ENCODE measurements at places on chromosomes 5 and 9. TPM values are rescaled to one million over a fixed set of nuclear protein-coding genes. Genes with fewer than 3 reads are reported as not detected.

Gene CXCL14
- 23.1 TPM for total RNA-seq

Gene C9orf43
- total RNA-seq, result 0.79 TPM

Gene GABBR2
- total RNA-seq, result not detected

Gene LEAP2
- total RNA-seq, result 0.29 TPM

DNA sequence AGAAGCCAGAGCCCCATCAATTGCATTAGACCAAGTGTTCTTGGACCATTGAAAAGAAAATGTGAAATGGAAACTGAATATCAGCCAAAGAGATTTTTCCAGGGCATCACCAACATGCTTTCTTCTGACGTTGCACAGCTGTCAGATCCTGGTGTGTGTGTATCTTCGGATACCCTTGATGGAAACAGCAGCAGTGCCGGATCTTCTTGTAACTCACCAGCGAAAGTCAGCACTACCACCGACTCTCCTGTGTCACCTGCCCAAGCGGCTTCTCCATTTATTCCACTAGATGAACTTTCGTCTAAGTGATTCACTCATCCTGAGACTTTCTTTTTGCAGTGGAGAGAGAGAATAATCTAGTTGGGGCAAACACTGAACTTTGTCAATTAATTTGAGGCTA is 75.7 kb downstream of the PIP5K1B start:
- H3K4me3 ChIP-seq, result peak overlapping the region; percentile 71
- H3K36me3 ChIP-seq, result no peaks in the 10 kb centered on the region
- H3K4me1 ChIP-seq, result peaks cover 39% of the 10 kb centered on the region
- no peaks in the 10 kb centered on the region for H3K27me3 ChIP-seq
- peak overlapping the region; percentile 92 for H3K27ac ChIP-seq
- DNase-seq, result no peak

DNA sequence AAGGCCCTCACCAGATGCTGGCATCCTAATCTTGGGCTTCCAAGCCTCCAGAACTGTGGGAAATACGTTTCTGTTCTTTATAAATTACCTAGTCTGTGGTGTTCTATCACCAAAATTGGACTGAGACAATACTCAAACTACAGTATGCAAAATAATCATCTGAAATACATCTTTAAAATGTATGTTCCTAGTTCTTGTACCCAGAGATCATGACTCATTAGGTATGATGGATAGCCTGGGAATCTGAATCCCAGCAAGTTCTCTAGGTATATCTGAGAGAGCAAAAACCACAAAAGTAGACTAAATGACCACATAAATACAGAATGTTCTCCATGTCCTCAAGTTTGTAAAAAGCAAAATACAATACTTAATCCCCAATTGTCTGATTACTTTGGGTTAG is 166.3 kb downstream of the YIPF5 start:
- H3K4me1 ChIP-seq, result no peaks in the 10 kb centered on the region
- H3K36me3 ChIP-seq, result no peaks in the 10 kb centered on the region
- no peak overlapping the region for H3K4me3 ChIP-seq
- no peaks in the 10 kb centered on the region for H3K27me3 ChIP-seq
- no peak overlapping the region for H3K27ac ChIP-seq

DNA sequence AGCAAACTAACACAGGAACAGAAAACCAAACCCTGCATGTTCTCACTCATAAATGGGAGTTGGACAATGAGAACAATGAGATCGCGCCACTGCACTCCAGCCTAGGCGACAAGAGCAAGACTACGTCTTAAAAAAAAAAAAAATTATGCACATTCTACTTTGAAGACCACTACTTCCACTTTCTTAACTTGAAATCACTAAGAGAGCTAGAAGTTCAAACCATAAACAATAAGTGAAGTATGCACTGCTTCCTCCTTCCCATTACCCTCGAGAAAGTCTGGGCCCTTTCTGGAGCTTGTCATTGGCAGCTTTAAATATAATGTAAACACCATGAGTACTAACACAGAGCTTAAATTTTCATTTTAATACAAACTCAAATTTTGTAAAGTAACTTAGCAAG is 94.9 kb downstream of the TLE1 start:
- H3K4me3 ChIP-seq, result no peak overlapping the region
- no peaks in the 10 kb centered on the region for H3K27me3 ChIP-seq
- no peaks in the 10 kb centered on the region for H3K36me3 ChIP-seq
- no peak overlapping the region for H3K27ac ChIP-seq
- no peak for DNase-seq

- peaks cover 11% of the 10 kb centered on the region for H3K4me1 ChIP-seq
- H3K4me3 ChIP-seq, result no peak overlapping the region
- peak overlapping the region; percentile 36 for H3K27ac ChIP-seq
- H3K27me3 ChIP-seq, result no peaks in the 10 kb centered on the region
- no peak for DNase-seq
Observed at GRCh38 chr5:127872494-127872893, 169.3 kb downstream of the CCDC192 start.

GRCh38 chr9:77063645-77064285 is 44.3 kb downstream of the FOXB2 start:
- H3K36me3 ChIP-seq, result no peaks in the 10 kb centered on the region
- H3K4me1 ChIP-seq, result no peaks in the 10 kb centered on the region
- no peak overlapping the region for H3K4me3 ChIP-seq
- no peaks in the 10 kb centered on the region for H3K27me3 ChIP-seq
- no peak for DNase-seq
- H3K27ac ChIP-seq, result no peak overlapping the region

DNA sequence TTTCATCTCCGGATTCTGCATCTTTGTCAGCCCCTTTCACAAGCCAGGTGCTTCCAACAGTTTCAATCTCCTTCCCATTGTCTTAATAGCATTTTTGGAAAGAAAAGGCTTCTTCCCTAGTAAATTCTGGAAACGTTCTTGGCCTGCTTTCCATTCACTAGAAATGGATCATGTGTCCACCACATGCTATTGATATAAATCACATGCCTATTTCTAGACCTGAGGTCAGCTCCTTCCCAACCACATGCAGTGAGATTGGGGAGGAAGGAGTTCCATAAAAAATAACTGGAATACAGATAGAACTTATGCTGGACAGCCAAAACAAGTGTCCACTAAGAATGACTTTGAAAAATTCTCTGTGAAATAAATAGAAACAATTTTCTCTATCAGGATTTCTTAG is 181.6 kb upstream of the TMEM161B start:
- no peaks in the 10 kb centered on the region for H3K36me3 ChIP-seq
- no peaks in the 10 kb centered on the region for H3K27me3 ChIP-seq
- H3K4me1 ChIP-seq, result no peaks in the 10 kb centered on the region
- H3K4me3 ChIP-seq, result no peak overlapping the region
- H3K27ac ChIP-seq, result no peak overlapping the region

All from esophagus squamous epithelium (tissue), 5 donors.